ENCODE measurements at places on chromosomes 13 and 19.

DNA sequence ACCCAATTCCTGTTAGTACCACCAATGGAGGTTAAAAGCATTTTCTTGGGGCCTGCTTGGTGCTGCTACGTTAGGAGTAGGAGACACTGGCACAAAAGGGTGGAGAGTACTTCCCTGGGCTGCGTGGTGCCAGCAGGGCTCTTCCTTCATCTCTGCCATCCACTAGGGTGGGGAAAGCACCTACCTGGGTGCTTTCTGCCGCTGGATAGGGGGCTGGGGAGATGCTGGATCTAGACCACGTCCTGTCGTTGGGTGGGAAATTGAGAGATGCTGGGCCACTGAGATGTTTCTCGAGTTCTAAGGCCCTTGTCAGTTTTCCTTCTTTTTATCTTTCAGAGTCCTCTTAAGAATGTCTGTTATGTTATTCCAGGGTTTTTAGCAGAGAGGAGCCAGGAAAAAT, 6.7 kb upstream of the FCGBP start:
- DNase-seq = no peak

- DNase-seq = peak; percentile 1
These were observed 1651.9 kb upstream of the MIR17HG start for GRCh38 chr13:89695343-89696257.

DNA sequence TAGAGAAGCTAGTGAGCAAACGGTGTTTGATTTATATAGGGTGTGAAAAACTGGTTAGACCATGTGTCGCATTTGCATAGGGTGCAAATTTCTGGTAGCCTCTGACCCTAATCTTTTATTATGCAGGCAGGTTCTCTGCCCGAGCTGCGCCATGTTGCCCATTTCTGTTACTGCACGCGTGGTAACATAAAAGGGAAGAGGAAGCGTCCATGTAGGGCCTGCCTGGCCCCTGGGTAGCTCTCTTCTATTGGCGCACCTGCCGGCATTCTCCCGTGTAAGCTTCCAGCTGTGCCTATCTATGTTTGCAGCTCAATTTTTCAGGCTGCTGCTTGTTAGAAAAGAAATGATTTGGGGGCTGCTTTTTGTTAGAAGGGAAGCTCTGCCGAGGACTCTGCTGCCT, 14.0 kb upstream of the CD70 start:
- DNase-seq = no peak

DNA sequence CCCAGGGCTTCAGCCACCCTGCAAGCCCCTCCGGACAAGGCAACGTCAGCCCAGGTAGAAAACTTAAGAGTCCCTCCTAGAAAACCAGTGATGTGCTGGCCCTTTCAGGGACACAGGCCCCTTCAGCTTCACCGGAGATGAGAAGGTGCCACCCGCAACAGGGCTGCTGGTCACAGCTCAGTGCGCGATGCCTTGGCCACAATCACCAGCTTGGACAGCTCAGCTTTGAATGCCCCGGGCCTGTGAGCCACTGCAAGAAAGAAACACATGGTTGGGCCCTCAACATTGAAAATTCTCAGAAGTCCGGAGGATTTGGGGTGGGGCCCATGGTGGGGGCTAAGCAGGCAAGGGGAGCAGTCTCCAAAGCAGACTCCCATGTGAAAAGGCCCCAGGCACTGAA, 12.3 kb downstream of the MYDGF start:
- no peak for DNase-seq

DNA sequence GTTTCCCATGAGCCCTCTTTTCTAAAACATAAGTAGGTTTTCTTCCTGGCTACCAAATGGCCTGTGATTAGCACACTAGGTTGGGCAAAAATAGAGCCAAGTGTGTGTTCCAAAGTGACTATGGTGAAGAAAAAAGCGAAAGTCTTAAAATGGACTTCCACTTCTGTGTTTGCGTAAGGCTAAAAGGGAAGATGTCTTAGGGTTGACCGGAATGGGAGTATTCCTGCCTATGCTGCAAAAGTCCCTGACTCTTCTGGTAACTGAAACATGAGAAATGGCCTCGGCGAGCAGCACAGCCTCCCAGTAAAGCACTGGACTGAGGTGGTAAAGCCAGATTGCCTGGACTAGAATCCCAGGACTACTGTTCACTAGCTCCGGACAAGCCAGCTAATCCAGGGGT, 2.4 kb upstream of the FPR1 start:
- no peak for DNase-seq

- DNase-seq = no peak
These were observed 26.0 kb downstream of the OR10H4 start for GRCh38 chr19:15974856-15975255.

DNA sequence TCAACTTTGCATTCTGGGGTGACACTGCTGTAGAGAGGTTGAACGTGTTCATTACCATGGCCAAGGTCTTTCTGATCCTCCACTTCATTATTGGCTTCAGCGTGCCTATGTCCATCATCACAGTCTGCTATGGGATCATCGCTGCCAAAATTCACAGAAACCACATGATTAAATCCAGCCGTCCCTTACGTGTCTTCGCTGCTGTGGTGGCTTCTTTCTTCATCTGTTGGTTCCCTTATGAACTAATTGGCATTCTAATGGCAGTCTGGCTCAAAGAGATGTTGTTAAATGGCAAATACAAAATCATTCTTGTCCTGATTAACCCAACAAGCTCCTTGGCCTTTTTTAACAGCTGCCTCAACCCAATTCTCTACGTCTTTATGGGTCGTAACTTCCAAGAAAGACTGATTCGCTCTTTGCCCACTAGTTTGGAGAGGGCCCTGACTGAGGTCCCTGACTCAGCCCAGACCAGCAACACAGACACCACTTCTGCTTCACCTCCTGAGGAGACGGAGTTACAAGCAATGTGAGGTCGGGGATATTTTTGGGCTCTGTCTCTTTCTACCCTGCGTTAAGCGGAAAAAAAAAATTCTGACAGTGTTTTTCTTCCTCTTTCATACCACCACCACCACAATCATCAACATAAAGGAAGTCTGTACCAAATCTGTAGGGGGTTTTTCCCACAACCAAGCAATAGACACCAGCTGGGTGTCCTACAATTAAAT, 29.5 kb downstream of the FPR3 start:
- DNase-seq = no peak

Measured in NCI-H446 (cell line).